A549 treated with DMSO at 1 μM for 4 hours (cell line): ENCODE measurements at places on chromosomes 1 and 21. TPM values are rescaled to one million over a fixed set of nuclear protein-coding genes. Genes with fewer than 3 reads are reported as not detected.

Gene AJAP1
- not detected in 5 replicates for total RNA-seq

Gene C4BPA
- total RNA-seq = 0.48 to 1.0 TPM (median 0.64 TPM) in 5 replicates

Gene EDN2
- total RNA-seq = 2.8 to 4.8 TPM (median 3.7 TPM) in 5 replicates

Gene IL24
- total RNA-seq = 0.16 to 0.44 TPM (median 0.40 TPM) in 5 replicates

Gene CELA3A
- total RNA-seq = not detected in 5 replicates

Gene BRDT
- total RNA-seq = not detected in 5 replicates

Gene AGBL4
- not detected in 5 replicates for total RNA-seq

Gene INPP5B
- total RNA-seq = 4.7 to 5.4 TPM (median 5.1 TPM) in 5 replicates

Gene FCRL2
- total RNA-seq = not detected in 5 replicates

Gene SLX9
- 37.6 to 57.9 TPM (median 52.5 TPM) in 5 replicates for total RNA-seq

Gene PM20D1
- total RNA-seq = not detected in 5 replicates

Gene DTL
- 23.2 to 29.2 TPM (median 26.3 TPM) in 5 replicates for total RNA-seq

Gene SNAP47
- total RNA-seq = 26.8 to 32.3 TPM (median 29.8 TPM) in 5 replicates

Gene NUF2
- 24.1 to 31.6 TPM (median 28.7 TPM) in 5 replicates for total RNA-seq

Gene KCNJ9
- not detected in 5 replicates for total RNA-seq

Gene EPHX1
- 210 to 252 TPM (median 236 TPM) in 5 replicates for total RNA-seq

Gene CCDC17
- total RNA-seq = 0.35 to 0.68 TPM (median 0.49 TPM) in 5 replicates

Gene UBASH3A
- 0.16 to 0.34 TPM (median 0.24 TPM) in 4 of 5 replicates, not detected in the other for total RNA-seq

Gene CC2D1B
- 14.6 to 21.7 TPM (median 17.4 TPM) in 5 replicates for total RNA-seq

Gene OR2AK2
- not detected in 5 replicates for total RNA-seq

Gene KAZN
- 3.6 to 4.5 TPM (median 4.0 TPM) in 5 replicates for total RNA-seq

Gene MFSD2A
- total RNA-seq = 4.0 to 5.9 TPM (median 4.6 TPM) in 5 replicates

Gene PRDM16
- 0.10 to 0.30 TPM (median 0.21 TPM) in 5 replicates for total RNA-seq

Gene AADACL4
- total RNA-seq = not detected in 5 replicates

Gene TTC24
- not detected in 5 replicates for total RNA-seq

Gene ADIPOR1
- 59.5 to 72.0 TPM (median 71.2 TPM) in 5 replicates for total RNA-seq

Gene GPX7
- not detected in 5 replicates for total RNA-seq

Gene GADD45A
- total RNA-seq = 42.0 to 52.4 TPM (median 45.7 TPM) in 5 replicates

Gene KDF1
- not detected in 5 replicates for total RNA-seq

Gene NCF2
- 2.3 to 5.0 TPM (median 3.5 TPM) in 5 replicates for total RNA-seq

Gene PGM1
- total RNA-seq = 36.1 to 40.5 TPM (median 39.4 TPM) in 5 replicates
